ENCODE measurements at places on chromosomes 16 and 17.

- DNase-seq = no peak
Observed at GRCh38 chr17:42342242-42343008, 45.8 kb downstream of the STAT3 start.

DNA sequence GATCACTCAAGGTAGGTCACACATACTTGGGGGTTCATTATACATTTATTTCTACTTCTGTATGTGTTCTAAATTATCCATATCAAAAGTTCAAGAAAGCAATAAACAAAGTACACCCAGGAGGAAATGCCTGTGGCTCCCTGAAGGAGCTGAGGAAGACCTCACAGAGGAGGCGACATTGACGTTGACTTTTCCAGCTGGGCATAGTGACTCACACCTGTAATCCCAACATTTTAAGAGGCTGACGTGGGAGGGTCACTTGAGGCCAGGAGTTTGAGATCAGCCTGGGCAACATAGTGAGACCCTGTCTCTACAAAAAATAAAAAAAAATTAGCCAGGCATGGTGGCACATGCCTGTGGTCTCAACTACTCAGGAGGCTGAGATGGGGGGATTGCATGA is 16.3 kb downstream of the ITGAD start:
- DNase-seq = peak; percentile 57

- DNase-seq = no peak
Observed at GRCh38 chr16:66473051-66473571, 46.0 kb downstream of the BEAN1 start.

DNA sequence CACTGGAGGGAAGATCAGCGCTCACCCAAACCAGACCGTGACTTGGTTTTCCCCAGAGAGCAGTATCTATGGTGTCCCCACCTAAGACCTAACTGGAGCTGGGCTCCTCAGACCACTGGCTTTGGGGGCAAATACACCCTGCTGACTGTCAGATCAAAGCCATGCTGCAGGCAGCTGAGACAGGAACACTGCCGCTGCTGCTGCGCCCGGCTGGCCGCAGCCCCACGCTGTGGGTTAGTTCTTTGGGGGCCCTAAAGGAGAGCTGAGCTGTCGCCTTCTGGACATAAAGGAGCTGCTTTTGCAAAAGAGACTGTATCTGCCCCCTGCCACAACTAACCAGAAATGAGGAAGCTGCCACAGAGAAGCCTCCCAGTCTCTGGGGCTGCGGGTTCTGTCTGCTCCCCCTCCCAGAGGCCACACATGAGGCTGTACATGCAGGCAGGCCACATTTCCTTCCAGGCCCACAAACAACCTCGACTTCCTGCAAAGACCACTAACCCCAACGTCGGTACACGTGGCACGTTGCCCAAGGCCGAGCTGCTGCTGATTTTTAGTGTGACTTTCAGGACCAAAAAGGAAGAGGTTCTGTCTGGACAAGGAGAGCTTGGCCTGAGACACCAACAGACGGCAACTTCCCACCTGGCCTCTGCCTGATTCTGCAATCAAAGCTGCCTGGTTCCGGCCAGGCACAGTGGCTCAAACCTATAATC is 18.2 kb upstream of the ABR start:
- no peak for DNase-seq

- no peak for DNase-seq
Observed at GRCh38 chr16:3147046-3147756, 12.4 kb downstream of the ZNF213 start.

DNA sequence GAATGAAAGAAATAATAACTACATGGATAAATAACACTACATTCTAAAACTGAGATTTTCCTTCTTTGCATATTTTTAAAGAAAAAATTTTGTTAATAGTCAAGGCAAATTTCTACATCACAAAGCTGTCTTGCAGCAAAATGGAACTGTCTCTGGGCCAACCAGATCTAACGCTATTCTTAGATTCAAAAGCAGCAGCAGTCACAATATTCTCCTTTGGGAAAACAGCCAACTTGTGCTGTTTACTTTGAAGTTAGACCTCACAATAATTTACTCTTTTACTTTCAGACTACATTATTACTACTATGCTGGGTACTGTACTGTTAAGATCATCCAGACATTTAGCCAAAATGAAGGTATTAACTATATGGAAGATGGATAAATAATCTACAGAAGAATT is 189.1 kb downstream of the CEP112 start:
- no peak for DNase-seq

DNA sequence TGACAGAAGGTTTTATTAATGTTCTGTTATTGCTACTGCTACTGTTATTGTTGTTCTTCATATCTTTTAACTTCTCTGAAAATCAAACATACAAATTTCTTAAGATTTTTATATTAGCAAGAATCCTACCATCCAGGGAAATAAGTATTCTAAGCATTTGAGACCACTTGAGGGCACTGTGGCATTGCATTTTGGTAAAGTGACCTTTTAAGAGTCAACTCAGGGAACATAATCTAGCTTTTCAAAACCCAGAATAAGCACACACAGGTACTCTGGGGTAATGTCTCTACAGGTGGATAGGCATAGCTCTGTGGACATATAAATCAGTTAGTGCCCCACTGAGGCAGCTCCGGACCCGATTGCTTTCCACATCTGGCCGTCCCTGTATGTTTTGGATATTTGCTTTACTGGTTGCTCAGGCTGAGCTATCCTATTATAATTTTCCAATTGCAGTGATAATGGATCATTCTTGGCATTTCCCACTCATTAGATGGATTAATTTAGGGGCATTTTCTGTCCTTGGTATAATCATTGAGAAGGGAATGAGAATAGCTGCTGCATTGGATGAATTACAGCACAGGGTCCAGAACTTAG is 1425.1 kb upstream of the CDH8 start:
- peak; percentile 17 for DNase-seq

- DNase-seq = no peak
Observed at GRCh38 chr17:66488864-66489263, 186.5 kb downstream of the PRKCA start.

DNA sequence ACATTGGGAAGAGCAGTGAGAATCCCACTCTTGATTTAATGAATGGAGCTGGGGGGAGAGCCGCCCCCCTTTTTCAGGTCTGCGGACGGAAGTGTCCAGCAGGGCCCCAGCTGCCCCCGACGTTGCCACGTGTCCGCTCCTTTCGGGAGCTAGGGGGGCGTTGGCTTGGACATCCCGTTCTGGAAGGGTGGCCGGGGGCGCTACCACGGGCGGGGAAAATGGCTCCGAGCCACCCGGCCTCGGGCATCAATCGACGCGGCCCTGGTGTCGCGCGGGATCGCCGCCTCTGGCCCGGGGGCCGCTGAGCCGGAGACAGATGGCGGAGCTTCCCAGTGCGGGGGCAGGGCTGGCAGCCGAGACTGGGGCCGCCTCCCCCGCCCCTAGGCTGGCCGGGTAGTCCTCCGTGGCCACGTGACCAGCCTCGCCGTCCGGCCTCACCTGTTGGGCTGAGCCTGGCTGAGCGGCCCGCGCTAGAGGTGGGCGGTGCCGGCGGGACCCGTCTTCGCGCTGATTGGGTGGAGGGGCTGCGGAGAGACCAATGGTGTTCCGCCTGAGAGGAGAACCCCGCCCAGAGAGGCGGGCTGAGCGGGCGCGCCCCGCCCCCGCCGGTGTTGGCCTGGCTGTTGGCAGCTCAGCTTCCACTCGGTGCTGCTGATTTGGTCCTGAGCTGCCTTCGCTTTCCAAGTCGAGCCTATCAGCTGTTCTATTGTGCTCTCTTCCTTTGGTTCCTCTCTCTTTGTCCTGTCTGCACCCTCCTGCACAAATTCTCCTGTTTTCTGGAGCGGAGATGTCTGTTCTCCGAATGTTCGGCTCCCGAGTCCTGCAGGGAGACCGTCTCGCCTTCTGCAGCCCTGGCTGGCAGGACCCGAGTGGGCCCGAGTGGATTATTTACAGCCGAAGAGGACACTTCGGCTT is 8.3 kb downstream of the HS3ST3B1 start:
- peak; percentile 79 for DNase-seq

DNA sequence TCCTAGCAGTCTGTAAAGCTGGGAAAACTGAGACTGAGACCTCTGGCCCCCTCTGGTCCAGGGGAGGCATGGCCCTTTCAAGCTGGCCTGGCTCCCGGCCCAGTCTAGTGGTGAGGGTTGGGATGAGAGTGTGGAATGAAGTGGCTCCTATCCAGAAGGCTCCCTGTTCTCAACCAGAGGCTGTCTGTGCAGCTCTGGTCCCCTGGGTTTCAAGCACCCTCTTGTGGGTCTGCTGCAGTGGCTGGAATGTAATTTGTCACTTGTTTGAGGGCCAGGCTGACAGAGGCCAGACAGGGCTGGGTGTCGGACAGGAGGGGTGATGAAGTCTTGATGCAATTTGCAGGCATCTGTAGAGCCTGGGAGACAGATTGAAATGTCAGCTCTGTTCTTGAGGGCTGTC is 22.1 kb upstream of the PHF12 start:
- DNase-seq = peak; percentile 32

DNA sequence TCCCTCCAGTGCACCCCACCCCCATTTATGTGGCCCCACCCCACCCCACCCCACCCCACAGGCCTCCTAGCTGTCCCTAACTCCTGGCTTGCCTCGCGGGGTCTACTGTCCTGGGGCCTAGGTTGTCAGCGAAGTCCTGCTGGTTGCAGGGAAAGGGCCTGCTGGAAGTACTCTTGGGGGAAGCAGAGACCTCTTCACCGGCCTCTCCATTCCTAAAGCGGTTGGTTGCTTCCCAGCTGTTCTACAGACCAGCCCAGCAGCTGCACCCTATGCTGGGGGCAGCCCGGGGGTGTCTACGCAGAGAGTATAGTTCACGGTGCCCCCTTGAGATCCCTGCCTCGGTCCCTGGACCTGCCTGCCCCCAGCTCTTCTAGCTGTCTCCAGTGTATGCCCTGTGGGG is 56.2 kb downstream of the BAIAP2 start:
- no peak for DNase-seq

DNA sequence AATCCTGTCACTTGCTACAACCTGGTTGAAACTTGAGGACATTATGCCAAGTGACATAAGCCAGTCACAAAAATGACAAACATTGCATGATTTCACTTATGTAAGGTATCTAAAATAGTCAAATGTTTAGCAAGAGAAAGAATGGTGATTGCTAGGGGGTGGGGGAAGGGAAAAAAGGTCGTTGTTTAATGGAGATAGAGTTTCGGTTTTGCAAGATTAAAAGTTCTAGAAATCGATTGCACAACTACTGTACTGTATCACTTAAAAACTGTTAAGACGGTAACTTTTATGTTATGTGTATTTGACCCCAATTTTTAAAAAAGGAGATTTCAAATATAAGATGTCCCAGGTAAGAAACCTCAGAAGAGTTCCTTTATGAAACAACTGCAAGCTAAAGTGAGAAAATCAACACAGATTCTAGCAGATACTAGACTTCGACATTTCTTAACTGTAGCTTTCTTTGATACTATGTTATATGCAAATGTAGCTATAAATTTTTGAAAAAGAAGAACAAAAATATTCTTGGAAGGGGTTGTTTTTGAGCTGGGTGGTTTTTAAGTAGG is 5.9 kb downstream of the MEOX1 start:
- DNase-seq = no peak

DNA sequence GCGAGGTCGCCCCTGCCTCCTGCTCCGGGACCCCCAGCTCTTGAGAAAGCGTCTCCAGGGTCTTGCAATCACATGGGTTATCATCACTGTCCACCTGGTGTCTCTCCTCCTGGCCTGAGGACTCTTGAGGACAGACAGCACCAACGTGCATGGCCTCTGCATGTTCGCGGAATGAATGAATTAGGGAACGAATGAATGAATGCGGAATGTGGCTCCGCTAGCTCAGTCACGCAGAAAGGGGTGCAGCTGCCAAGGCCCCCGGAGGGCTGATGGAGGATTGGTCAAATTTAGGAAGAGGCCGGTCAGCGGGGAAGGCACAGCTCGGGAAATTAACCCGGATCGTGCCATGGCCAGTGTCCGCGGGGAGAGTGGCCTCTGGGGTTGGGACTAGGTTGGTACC is 3.3 kb downstream of the FBXL16 start:
- DNase-seq = no peak
